Activated naive CD4-positive, alpha-beta T cell (primary cell): ENCODE measurements at places on chromosomes 3 and 15.

GRCh38 chr15:99502182-99502581 lies 63.6 kb upstream of the MEF2A start:
- no peak for DNase-seq

DNA sequence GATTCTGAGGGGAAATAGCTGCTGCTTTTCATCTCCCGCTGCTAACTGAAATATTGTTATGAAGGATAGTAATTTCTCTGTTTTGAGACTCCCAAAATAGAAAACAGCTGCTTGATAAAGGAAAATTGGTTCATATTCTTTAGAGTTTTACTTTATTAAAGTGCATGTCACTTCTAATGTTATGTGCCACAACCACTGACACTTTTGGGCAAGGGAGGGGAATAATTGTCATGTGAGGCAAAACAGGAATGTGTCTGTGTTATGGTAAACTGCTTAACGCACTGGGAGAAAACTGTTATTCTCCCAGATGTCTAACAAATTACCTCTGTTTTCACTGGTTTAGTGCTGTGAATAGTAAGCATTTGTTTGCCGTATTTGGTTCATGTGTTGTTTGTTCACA lies 201.6 kb downstream of the PDZRN3 start:
- no peak for DNase-seq

DNA sequence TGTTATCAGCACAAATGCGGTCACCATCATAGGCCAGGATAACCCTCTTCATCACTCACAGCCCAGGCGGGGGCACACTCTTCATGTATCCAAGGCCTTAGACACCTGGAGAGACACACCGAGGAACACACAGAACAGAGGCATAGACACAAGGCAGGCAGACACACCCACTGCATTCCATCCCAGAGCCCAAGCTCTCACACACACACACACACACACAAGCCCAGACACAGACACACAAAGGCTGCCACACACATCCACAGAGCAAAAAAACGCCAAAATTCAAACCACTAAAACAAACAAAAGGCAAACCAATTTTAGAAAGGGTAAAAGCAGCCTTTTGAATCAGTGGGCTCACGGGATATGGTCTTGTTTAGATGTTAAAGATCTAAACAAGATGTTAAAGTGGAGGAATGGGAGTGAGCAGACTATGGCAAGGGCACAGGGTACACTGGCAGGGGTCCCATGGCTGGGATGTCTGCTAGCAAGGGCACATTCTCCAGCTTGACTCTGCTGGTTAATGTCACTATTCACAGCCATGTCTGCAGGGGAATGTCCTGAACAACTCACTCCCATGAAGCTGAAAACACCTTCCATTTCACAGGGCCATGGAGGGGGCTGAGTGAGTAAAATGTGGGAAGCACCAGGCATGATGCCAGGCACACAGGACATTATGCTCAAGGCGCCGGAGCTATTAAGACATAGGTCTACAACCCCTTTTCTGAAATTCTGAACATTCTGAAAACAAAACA lies 14.9 kb upstream of the CRABP1 start:
- no peak for DNase-seq

GRCh38 chr3:187758318-187758955 lies 13.2 kb upstream of the BCL6 start:
- no peak for DNase-seq

DNA sequence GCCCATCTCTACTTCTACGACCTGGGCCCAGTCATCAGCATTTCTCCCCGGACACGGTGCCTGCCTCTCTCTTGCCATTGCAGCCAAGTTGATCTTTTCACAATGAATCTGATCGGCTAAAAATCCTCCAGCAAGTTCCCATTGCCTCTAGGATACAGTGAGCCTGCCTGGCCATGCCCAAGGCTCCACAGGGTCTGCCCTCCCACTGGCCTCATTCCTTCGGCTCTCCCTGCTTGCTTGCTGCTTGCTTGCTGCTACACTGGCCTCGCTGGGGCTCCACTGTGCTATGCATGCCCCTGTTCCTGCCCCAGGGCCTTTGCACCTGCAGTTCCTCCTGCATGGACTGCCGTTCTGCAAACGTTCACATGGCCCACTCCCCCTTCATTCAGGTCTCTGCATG lies 2.0 kb downstream of the ABTB1 start:
- no peak for DNase-seq

GRCh38 chr3:66889750-66890494 lies 108.2 kb upstream of the KBTBD8 start:
- DNase-seq: no peak

DNA sequence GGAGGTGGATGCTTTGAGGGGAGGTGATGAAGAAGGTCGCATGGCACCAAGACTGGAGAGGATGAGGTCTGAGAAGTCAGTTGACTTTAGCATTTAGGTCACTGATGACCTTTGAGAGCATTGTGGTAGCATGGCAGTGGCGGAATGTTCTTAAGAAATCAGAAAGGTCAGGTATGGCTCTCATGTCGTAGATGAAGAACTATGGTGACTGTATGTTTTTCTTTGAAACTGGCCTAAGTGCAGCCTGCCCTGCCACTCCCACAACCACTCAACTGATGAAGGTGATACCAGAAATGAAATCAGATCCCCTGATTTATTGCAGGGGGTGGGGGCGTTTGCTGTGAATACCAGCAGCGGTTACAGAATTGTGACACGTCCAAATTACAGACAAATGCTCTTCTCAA lies 102.6 kb downstream of the ITPR1 start:
- no peak for DNase-seq

GRCh38 chr15:81940467-81941451 lies 105.1 kb downstream of the MEX3B start:
- DNase-seq: no peak

- no peak for DNase-seq
Measured at GRCh38 chr3:180749322-180749721, 70.0 kb upstream of the CCDC39 start.

GRCh38 chr3:155895379-155895900 lies 25.0 kb downstream of the GMPS start:
- no peak for DNase-seq

GRCh38 chr3:177195242-177195991 lies 1.9 kb downstream of the TBL1XR1 start:
- DNase-seq: no peak

- peak; percentile 79 for DNase-seq
Measured at GRCh38 chr3:50321336-50322114, 1.0 kb downstream of the HYAL2 start.

GRCh38 chr15:74422652-74423430 lies 10.9 kb downstream of the SEMA7A start:
- DNase-seq: no peak

- no peak for DNase-seq
Measured at GRCh38 chr3:114669614-114670013, 375.8 kb downstream of the TIGIT start.

DNA sequence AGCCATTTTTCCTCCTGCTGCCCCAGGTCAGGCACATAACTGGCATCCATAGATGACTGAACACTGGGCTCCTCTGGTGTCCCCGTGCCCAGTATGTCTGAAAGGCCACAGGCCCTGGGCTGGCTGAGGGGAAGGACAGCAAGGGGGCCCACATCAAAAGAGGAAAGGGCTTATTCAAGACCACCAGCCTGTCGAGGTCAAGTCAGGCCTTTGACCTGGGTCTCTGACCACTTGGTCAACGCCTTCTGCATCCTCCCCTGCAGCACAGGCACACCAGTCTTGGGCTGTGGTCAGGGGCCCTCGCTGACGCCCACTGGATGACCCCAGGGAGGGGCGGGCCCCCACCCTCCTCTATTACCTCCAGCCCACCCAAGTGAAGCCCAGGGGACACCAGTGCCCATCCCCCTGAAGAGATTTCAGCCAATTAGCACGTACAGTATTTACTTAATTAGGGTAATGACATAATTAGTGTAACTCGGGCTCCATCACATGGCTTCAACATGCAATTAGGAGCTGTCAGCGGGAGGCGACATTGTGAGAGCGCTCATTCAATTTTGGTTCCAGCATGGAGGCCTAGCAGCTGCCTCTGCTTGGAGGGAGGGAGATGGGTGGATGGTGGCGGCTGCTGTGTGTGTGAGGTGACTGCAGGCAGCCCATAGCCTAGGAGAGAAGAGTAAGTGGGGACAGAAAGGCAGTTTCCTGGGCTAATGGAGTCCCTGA lies 13.5 kb upstream of the DNAH1 start:
- DNase-seq: no peak

DNA sequence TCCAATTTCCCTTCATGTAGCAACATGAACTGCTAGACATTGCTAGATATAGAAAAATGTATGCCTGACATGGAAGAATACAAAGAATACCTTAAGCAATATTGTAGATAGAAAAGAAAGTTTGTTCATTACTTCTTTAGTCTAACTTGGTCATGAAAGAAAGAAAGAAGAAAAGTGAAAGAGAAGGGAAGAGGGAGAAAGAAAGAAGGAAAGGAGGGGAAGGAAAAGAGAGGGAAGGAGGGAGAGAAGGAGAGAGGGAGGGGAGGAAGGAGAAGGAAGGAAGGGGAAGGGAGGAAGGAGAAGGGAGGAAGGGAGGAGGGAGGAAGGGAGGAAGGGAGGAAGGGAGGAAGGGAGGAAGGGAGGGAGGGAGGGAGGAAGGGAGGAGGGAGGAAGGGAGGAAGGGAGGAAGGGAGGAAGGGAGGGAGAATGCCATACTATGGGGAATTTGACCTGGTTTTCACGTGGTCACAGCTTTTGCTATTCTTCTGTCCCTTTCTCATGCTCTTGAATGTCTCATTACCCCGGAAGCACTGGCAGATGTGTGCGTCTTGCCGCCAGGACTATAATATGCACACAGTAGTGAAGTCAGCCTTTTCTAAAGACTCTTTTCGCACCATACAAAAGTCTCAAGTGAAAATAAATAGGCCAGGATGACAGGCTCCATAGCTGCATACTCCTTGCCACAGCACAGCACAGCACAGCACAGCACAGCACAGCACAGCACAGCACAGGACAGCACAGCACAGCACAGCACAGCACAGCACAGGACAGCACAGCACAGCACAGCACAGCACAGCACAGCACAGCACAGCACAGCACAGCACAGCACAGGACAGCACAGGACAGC lies 78.2 kb downstream of the CHAC1 start:
- no peak for DNase-seq

DNA sequence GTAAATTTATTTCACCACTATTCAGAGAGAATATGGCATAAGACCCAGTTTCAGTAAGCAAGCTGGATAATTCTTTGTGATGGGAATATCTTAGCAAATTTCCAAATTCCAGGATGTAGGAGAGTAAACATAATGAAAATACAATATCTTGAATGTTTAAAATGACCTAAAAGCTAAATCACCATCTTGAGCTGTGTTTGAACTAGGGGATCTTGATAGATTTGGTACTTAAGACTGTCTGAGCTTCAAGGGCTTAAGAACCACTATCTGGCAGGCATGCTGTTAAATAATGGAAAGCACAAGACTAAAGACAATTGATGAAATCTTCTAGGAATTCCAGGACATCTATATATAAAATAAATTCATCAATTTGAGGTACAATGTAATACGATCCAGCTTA lies 217.7 kb downstream of the ATP8B4 start:
- DNase-seq: no peak

DNA sequence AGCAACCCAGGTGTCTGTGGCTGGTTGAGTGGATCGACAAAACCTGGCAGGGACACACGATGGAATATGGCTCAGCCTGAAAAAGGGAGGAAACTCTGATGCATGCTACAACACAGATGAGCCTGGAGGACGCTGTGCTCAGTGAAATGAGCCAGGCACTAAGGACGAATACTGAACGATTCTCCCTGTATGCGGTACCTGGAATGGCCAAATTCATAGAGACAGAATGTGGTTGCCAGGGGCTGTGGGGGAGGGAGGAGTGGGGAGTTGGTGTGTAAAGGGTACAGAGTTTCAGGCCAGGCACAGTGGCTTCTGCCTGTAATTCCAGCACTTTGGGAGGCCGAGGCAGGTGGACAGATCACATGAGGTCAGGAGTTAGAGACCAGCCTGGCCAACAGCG lies 35.1 kb downstream of the PCSK6 start:
- no peak for DNase-seq

DNA sequence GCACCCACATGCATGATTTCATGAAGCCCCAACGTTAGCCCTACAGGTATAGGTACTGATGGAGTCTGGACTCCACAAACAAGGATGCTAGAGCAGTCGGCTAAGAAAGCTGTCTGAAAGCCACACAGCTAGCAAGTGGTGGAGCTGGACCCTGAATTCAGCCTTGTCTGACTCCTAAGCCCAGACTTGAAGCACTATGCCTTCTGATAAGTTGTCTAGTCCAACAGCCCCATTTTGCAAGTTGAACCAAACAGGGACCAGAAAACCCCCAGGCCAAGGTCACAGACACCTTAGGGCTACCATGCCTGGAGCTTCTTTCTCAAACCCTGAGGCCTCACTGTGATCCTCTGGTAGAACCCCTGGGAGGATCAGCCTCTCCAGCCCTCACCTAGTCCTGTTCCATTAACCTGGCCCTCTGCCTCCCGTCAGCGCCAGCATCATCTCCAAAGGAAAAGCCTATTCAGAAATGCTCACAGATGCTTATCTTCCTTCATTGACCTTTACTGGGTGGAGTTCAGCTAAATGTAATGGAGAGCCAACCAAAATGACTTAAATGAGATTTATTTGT lies 1.7 kb upstream of the SLCO2A1 start:
- no peak for DNase-seq

DNA sequence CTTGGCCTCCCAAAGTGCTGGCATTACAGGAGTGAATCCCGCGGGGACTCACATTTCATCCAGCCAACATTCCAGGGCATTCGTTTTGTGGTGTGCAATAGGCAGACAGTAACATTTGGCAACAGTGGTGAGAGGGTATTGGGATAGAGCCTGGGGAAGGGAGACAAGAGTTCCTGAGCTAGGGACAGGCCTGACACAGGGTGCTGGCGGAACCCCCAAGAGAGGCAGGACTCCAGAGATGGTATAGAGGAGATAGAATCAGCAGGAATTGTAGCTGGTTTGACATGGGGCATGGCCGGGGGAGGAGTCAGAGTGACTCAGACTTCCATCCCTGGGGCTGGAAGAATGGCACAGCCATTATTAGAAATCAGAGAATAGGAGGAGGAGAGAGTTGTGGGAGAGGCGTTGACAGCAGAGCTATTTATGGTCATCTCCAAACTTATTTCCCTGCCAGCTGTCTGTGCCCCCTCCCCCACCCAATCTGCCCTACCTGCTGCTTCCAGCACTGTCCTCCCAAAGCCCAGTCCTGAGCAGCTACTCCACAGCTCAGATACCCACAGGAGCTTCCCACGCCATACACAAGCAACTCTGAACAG lies 4.4 kb upstream of the IDH2 start:
- no peak for DNase-seq

- no peak for DNase-seq
Measured at GRCh38 chr3:152269831-152270734, 1.4 kb downstream of the MBNL1 start.

- DNase-seq: no peak
Measured at GRCh38 chr3:74357881-74358280, 256.6 kb downstream of the CNTN3 start.

DNA sequence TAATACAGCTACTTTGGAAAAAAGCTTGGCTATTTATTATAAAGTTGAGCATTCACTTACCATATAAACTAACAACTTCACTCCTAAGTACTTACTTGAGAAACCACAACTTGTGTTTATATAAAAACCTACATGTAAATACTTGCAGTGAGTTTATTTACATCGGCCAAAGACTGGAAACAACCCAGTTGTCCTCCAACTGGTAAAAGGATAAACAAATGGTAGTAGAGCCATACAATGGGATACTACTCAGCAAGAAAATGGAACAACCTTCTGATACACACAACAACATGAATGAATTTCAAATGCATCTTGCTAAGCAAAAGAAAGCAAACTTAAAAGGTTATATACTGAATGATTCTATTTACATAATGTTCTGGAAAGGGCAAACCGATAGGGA lies 63.7 kb downstream of the SLC7A14 start:
- no peak for DNase-seq
